ENCODE measurements at places on chromosomes 12 and 14. TPM values are rescaled to one million over a fixed set of nuclear protein-coding genes. Genes with fewer than 3 reads are reported as not detected.

Gene CCNT1
- polyA plus RNA-seq = 35.2 TPM

Gene CLEC6A
- 0.07 TPM for polyA plus RNA-seq

Gene SERPINA12
- polyA plus RNA-seq = not detected

Gene CABP1
- polyA plus RNA-seq = not detected

Gene TSPAN19
- polyA plus RNA-seq = not detected
